Stimulated activated naive CD4-positive, alpha-beta T cell treated with Interleukin-2 at 50 U/mL for 16 hours (primary cell): ENCODE measurements at places on chromosomes 3 and 15.

GRCh38 chr3:53256704-53257055, 858 bp upstream of the TKT start:
- DNase-seq, result no peak

DNA sequence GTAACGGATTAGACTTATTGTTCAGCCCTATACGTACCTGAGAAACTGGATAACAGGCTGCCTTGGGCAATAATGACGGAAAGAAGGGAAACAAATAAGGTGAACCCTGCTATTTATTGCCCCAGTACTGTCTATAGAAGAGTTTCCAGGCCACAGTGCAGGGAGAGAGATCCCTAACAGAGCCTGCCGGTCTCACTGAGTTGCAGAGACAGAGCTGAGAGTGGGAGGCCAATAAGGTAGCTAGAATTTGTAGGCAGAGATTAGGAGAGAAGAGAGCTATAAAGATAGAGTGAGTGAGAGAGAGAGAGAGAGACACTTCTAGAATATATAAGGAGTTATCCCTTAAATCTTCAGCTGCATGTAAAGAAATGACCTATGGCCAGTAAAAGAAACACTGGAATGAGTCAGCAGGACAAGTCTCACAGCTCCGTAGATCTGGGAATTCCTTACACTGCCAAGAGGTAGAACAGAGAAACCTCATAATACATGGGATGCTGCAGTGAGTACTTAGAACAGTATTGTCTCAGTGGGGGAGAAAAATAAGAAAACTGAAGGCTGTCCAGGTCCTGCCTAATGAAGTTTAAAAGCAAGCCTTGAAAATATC, 51.8 kb downstream of the ST3GAL6 start:
- no peak for DNase-seq

DNA sequence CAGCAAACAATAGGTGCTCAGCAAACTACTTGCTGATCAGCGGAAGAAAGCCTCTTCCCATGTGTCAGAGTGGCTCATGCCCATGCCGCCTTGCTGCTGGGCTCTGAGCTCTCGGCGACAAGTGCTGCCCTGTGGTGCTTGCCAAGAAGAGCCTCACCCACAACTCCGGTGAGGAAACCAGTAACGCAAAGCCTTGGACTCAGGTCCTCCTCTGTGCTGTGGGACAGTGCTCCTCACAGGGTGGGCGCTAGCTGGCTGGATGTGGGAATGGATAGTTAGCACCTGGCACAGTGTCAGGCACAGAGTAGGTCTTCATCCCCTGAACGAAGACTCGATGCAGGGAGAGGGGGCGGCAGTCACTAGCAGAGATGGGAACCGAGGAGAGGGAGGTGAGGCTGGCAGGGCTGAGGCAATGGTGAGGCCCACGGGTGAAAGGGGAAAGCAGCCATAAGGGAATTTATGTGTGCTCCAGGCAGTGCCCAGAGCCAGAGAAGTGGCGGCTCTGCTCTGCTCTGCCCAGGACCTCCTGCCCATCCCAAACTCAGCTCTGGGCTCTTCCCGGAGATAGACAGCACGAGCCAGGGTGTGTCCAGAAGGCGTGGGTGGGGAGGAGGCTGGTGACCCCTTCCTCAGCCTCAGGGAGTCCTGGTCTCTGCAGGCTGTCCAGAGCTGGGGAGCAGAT, 55.7 kb downstream of the IQSEC1 start:
- no peak for DNase-seq

- DNase-seq, result no peak
These were observed 293.0 kb downstream of the ADAMTS17 start for GRCh38 chr15:100048736-100049135.

GRCh38 chr15:71706461-71707229, 103.7 kb upstream of the NR2E3 start:
- no peak for DNase-seq

- no peak for DNase-seq
These were observed 653 bp upstream of the WDR6 start for GRCh38 chr3:49006408-49007067.

GRCh38 chr15:44289259-44289790, 806 bp downstream of the GOLM2 start:
- no peak for DNase-seq

- no peak for DNase-seq
These were observed 199.5 kb upstream of the LMCD1 start for GRCh38 chr3:8301977-8302735.

GRCh38 chr3:183532620-183533411, 22.7 kb downstream of the KLHL6 start:
- DNase-seq, result no peak

GRCh38 chr15:57384024-57384423, 7.7 kb downstream of the CGNL1 start:
- no peak for DNase-seq

GRCh38 chr3:32703491-32703972, 18.5 kb downstream of the CNOT10 start:
- DNase-seq, result no peak

DNA sequence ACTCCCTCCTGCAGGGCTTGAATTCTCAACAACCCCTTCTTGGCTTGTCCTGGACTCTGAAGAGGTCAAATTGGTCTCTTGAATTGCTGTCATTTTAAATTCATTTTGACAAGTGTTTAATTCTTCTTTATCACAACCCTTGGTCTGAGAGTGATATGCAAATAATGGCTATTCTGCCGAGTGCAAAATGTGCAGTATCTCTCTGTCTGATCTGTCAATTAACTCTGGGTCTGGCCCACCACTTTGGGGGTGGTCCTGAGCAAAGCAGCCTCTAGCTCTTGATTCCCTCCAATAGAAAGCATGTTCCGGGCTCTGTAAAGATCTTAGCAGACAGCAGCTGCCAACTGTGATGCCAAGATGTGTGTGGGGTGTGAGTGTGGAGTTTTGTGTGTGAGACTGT, 2.2 kb upstream of the IGDCC3 start:
- no peak for DNase-seq
